Hematopoietic multipotent progenitor cell treated with erythropoietin and hydrocortisone succinate and interleukin-3 and kit ligand, for 15 days (in vitro differentiated cells): ENCODE measurements at places on chromosomes 5 and 9.

GRCh38 chr9:125161284-125161918 is 18.1 kb upstream of the SCAI start:
- DNase-seq, result no peak

- peak; percentile 23 for DNase-seq
These were observed 50.7 kb downstream of the P4HA2 start for GRCh38 chr5:132176987-132177386.

DNA sequence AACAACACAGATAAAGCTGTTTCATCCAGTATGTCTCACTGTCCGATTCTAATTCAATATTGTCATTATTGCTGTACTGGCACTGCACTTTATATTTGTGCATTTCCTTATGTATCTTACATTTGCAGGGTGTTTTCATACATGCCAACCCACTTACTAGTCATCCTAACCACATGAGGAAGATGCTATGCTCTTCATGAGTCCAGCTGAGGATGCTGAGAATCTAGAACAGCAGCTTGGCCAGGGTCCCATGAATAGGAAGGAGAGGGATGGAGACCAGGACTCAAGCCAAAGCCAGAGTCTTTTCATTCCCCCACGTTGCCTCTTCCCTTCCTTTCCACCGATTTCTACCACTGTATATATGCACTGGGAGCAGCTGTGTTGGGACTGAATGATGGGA is 292.8 kb upstream of the KLF4 start:
- no peak for DNase-seq

DNA sequence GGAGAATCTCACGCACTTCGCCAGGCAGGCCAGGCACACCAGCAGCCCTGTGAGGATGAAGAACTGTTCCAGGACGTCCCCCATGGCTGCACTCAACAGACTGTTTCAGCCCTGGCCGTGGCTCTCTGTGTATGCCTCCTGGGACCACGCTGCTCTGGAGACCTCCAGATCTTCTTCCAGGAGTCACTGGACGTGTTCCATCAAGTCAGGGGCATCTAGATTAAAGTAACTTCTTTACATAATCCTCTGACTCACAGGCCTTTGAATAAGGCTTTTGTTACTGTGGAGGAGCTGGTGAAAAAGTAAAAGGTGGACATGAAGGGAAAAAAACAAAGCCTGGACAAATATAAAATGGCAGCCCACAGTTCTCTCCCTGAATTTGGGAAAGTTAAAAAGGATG is at the start of gene HSD17B3:
Gene HSD17B3, minus strand, starts transcription at position 156 of the 400 bp plus-strand sequence. Its CDS starts 72 bp downstream, at position 84.
- DNase-seq, result no peak

DNA sequence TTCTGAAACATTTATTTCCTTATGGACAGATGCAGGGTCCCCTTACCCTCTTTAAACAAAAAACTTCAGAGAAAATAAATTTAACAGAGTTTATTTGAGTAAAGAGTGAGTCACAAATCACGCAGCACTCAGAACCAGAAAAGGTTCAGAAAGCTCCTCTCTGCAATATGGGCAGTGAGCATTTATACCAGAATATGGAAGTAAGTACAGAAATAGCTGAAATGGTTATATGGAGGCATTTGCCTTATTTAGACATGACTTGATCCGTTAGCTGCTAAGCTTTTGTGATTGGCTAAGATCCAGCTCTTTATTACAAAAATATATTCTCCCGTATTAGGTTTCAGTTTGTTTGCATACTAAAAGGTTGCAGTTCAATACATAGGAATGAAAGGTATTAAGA is 1554.1 kb downstream of the EFNA5 start:
- DNase-seq, result no peak

GRCh38 chr5:75640826-75641225 is 29.6 kb downstream of the ANKDD1B start:
- DNase-seq, result no peak

DNA sequence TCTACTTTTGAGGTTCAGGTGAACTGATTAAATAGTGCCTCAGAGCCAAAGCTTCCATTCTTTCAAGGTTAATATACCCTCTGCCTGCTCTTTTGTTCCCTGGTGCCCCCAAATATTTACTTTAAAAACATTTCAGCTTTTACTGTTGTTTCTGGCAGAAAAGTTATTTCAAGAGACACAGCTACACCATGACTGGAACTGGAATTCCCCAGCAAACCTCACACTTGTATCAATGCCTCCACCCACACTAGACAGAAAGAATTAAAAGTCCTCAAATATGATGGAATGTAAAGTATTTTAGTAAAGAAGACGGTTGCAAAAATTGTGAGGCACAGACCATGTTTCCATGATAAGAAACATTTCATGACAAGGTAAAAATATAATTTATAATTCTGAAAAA is 720.2 kb upstream of the TYRP1 start:
- no peak for DNase-seq

DNA sequence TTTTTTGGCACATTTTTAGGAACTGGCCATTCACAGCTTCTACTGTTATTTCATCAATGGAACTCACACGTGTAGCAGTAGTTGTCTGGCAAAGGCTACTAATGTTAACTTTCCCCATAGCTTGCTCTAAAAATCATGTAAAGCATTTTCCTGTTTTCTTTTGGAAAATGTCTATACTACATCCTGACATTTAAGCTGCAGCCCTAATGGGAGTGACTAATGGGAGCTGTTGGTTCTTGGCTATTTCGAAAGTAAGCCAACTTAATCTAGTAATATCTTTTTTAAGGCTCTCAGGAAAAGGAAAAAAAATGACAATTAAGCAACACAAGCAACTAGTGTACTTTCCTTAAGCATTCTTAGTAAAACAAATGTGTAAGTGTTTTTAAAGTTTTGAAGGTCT is 169.2 kb downstream of the SLC12A2 start:
- no peak for DNase-seq

GRCh38 chr5:133820507-133820906 is 147.9 kb downstream of the C5orf15 start:
- no peak for DNase-seq

GRCh38 chr9:72454871-72455491 is 66.4 kb upstream of the TMC1 start:
- DNase-seq, result no peak

- DNase-seq, result no peak
These were observed 7.8 kb upstream of the GADD45G start for GRCh38 chr9:89596937-89597555.

DNA sequence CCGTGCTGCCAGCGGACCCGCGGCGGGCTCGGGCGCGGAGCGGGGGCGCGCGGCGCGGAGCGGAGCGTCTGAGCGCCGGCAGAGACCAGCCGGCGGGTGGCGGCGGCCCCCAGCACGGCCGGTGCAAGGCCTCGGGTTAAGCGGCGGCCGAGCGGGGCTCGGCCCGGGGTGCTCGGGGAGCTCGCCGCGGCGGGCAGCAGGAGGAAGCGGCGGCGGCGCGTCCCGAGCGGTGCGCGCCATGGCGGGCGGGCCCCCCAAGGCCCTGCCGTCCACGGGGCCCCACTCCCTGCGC is 150 bp downstream of the SNX30 start:
- no peak for DNase-seq

- no peak for DNase-seq
These were observed 129.1 kb downstream of the EBF1 start for GRCh38 chr5:158970569-158971014.

- DNase-seq, result no peak
These were observed 56.2 kb downstream of the CNTLN start for GRCh38 chr9:17191082-17191481.

DNA sequence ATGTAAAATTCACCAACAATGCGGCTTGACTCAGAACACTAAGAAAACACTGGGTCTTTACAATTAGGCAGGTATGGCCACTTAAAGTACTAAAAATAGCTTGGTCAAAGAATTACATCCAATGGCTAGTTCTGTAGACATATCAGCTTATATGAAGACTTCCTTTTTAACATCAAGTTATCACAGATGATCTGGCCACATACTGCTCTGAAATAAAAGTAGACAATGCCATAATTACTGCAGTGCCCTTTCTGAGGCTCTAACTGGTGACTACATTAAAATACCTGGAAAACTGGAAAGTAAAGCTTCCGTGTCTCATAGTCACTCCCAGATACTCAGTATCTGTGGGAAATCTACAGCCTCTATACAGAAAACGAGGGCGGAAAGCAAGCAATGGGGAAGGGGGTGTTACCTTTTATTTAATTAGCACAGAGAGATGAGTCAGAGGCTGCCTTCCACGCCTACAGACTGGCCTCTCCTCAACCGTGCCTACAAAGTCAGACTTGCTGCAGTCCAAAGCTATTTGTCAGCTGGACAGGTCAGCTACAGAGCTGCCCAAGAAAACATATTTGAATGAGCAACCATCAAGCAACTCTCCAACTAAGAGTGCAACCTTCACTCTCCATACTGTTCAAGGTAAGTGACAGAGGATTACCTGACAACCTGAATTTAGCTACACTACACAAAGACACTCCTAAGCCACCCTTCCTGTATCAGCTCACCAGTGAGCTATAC is 8.7 kb downstream of the SERINC5 start:
- DNase-seq, result peak; percentile 60

DNA sequence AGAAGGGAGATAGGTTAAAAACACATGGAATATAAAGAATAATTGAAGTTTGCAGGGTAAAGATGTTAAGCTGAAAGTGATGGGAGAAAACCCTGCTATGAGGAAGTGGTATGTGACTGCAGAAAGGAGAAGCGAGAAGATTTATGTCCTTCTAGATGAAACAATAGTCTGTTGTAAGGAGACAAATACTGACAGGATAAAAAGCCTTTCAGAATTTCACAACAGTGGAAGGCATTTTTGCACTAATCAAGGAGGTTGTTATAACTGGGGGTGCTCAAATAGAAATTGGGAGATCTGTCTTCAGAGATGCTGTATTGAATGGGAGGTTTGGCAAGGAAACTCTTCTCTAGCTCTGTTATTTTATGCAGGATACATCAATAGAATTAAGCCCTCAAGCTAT is 69.6 kb downstream of the NMUR2 start:
- no peak for DNase-seq
